Right ventricle myocardium inferior (tissue), 1 donor: ENCODE measurements at places on chromosomes 12 and 14. TPM values are rescaled to one million over a fixed set of nuclear protein-coding genes. Genes with fewer than 3 reads are reported as not detected.
A peak's percentile ranks its signal among the peaks of the same experiment; 100 is the strongest.

- no peak for DNase-seq
These were observed 32.7 kb downstream of the MED6 start for GRCh38 chr14:70567791-70568190.

Gene IGF1
- total RNA-seq: 10.9 TPM

DNA sequence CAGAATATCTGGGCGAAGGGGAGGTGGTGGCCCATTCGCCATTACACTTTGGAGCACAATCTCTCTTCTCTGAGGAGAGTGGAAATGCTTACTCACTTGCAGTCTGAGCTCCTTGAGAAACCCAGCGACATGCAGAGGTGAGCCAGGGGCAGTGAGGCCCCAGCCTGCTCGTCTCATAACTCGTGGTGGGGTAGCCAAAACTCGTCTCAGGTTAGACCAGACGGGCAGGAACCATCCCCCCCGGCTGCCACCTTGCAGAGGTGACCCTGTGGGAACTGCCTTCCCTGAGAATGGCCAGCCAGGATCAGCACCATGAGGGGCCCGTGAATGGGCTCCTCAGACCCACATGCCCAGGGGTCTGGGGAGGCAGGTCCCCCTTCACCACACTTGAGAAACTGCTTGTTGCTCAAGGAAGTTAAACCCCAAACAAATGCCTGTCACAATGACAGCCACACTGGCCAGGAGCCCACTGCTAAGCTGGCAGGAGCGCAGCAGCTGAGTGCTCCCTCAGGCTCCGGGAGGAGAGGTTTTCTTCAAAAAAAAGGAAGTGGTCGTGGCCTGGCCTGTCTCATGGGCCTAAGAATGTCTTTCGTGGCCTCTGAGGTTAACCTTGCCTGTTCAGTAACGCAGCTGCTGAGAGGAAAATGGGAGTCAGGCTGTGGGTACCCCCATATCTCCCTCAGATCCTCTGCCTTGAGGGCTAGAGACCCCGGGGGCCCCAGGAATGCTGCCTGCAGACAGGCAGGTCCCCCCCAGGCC, 9.2 kb upstream of the ALDH2 start:
- peak; percentile 82 for DNase-seq

- DNase-seq: peak; percentile 80
These were observed 233.5 kb downstream of the EFCAB11 start for GRCh38 chr14:89720741-89721729.

Gene LAG3
- total RNA-seq: 0.24 TPM

DNA sequence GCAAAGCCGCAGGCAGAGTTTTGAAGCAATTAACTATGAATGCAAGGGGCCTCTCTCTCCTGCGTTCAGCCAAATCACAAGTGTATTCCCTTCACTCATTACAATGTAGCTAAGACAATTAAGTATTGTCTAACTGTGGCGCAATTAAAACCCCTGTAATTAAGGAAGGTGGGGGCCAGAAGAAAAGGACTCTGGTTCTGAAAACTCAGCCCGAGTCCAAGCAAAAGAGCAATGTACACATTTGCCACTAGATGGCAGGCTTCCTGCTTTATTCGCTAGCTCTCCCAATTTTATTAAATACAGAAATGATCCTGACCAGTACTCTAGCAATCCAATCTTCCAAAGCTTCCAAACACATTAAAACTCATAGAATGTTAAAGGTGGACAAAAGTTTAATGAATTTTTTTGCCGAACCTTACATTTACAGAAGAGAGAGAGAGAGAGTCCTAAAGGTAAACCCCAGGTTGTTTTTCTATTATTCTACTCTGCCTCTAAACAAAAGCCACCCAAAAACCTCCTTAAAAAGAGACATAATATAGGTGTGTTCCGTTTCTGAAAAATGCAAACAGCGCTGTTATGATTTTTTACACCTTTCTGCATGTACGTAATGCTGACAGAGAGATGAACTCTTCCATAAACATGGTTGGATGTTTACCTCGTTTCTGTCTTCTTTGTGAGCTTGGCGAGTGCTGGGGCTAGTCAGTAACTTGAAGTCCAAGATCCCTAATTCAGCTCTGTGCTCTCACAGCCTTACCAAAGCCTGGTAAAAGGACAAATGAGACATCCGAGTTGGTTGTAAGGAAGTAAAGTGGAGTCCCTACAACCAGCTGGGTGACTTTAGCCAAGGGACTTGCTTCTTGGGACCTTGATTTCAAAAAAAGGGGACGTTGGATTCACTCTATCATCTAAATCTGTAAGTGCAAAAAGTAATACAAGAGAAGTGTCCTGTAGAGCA, 50.9 kb upstream of the VASH1 start:
- no peak for DNase-seq

Gene KLRC3
- total RNA-seq: not detected

DNA sequence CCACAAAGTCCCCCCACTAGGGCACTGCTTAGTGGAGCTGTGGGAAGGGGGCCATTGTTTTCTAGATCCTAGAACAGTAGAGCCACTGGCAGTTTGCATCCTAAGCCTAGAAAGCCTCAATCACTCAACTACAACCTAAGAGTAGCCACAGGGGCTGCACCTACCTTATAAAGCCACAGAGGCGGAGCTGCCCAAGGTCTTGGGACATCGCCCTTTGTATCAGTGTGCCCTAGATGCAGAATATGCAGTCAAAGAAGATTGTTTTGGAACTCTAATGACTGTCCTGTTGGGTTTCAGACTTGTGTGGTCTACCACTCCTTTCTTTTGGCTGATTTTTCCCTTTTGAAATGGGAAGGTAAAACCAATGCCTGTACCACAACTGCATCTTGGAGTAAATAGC, 59.5 kb downstream of the ATP2B1 start:
- no peak for DNase-seq

- DNase-seq: no peak
These were observed 39.3 kb upstream of the FRMD6 start for GRCh38 chr14:51612449-51612848.

DNA sequence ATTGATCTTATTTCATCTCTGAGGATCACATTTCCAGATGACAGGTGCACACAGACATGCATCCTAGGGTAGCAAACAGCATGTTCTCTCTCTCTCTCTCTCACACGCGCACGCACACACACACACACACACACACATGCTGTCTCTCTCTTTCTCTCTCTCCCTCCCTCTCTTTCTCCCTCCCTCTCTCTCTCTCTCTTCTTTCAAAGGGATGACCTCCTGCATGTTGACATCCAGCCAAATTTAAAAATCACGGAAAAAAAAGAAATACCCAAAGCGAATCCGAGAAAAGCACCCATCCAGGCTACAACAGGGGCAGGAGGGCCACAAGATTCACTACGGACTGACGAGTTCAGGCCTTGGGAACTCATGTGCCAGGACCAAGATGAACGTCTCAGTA, 2.3 kb downstream of the KSR2 start:
- DNase-seq: no peak

GRCh38 chr12:9163392-9163791, 44.8 kb downstream of the PZP start:
- no peak for DNase-seq

Gene UNC79
- total RNA-seq: 0.19 TPM

Gene ZBTB42
- 5.6 TPM for total RNA-seq

DNA sequence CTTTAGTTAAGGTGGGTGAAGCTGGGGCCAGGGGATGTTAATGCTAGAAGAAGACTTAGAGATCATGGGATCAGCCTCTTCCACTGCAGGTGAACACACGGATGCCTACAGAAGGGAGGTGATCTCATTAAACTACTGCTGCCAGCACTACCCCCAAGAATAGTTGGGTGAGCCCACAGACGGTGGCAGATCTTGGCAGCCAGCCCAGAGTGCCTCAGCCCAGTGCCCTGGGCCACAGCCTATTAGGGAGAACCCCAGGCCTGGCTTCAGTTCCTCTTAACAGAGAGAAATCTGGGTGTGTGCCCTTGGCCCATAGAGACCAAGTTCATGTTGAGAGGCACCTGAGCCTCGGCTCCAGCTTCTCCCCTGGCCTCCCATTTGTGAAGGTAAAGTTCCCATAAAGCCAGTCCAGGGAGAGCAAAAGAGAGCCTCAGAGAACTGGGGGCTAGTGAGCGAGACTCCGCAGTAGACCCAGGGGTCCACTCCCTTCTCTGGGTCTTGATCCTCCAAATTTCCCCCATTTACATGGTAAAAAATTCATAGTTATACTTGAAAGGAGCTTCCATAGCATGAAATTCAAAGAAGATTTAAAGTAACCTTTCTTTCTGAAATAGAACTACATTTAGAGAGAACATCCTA, 125.0 kb upstream of the CCND2 start:
- peak; percentile 81 for DNase-seq

- DNase-seq: peak; percentile 74
These were observed 4.9 kb upstream of the GPR132 start for GRCh38 chr14:105069871-105070759.

Gene SALL2
- 4.9 TPM for total RNA-seq

Gene KRT71
- total RNA-seq: not detected

GRCh38 chr14:96205978-96206360, 1.3 kb downstream of the BDKRB2 start:
- no peak for DNase-seq

Gene TMEM132D
- total RNA-seq: not detected

- peak; percentile 79 for DNase-seq
These were observed 119.6 kb downstream of the GCH1 start for GRCh38 chr14:54782751-54783659.

- DNase-seq: no peak
These were observed 6.9 kb downstream of the VEZT start for GRCh38 chr12:95224202-95225170.

GRCh38 chr14:63276016-63276415, 42.7 kb downstream of the GPHB5 start:
- no peak for DNase-seq

Gene HOXC6
- 0.41 TPM for total RNA-seq
